ENCODE measurements at places on chromosomes 6 and 20.

DNA sequence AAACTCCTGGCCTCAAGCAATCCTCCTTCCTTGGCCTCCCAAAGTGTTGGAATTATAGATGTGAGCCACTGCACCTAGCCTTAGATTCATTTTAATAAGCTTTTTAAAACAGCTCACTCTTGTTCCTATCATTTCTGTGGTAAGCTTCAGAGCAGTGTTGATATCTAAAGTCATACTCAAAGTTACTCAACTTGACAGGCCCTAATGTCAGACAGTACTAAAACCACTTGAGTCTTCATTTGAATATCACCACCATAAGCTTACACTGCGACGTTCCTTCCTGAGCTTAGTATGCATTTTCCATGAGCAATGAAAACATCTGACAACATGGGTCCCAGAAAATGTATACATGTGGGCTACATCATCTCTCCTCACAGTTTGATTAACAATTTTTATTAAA, 6.0 kb downstream of the FUCA2 start:
- DNase-seq, result no peak

DNA sequence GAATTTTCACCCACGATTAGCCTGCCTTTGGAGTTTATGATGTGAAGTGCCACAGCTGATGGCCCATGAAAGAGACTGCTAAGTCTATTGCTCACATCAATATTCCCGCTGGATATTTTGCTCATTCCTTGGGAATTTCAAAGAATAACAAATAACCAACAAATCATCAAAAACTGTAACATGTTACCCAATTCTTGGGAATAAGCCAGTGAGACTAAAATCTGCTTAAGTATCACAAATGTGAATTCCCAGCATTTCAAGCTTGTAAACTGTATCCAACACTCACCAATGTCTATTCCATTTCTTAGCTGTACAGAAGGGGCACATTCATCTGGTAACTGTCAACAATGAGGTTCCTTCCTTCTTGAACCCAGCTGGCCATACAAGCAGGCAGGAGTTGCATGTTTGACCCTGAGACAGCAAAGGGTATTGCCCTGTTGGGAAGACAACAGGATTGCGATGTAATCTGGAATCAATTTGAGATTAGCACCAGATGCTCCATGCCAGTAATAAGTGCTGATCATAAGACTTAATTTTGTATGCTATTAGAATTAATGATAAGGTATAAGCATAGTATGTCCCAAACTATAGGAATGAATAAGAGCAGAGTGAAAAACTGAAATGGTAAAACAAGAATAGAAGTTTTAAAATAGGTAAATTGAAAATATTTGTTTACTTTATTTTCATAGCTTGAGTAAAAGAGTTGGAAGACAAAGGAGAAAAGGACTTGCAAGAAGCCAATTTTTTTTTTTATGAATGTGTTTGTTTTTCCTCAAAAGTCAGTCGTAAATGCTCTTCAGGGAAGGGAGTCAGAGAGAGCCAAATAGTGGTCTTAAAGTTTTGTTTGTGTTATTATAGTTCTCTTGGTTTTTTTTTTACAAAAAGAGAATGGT, 58.8 kb downstream of the RSPO3 start:
- no peak for DNase-seq

- peak; percentile 17 for DNase-seq
Measured at GRCh38 chr6:105164418-105164817, 15.4 kb downstream of the POPDC3 start.

DNA sequence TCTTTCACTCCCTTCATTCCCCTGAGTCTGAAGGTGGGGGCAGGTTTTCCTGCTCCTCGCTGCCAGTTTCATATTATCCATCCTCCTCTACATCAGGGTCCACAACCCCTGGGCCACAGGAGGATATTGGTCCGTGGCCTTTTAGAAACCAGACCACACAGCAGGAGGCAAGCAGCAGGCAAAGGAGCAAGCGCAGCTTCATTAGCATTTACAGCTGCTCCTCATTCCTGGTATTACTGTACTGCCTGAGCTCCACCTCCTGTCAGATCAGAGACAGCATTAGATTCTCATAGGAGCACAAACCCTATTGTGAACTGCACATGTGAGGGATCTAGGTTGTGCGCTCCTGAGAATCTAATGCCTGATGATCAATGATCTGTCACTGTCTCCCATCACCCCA, 380.3 kb downstream of the ARHGAP18 start:
- peak; percentile 67 for DNase-seq
